ENCODE measurements at places on chromosomes 7 and 10.

GRCh38 chr10:79555354-79556309 lies 4.6 kb downstream of the SFTPA2 start:
- no peak for DNase-seq

DNA sequence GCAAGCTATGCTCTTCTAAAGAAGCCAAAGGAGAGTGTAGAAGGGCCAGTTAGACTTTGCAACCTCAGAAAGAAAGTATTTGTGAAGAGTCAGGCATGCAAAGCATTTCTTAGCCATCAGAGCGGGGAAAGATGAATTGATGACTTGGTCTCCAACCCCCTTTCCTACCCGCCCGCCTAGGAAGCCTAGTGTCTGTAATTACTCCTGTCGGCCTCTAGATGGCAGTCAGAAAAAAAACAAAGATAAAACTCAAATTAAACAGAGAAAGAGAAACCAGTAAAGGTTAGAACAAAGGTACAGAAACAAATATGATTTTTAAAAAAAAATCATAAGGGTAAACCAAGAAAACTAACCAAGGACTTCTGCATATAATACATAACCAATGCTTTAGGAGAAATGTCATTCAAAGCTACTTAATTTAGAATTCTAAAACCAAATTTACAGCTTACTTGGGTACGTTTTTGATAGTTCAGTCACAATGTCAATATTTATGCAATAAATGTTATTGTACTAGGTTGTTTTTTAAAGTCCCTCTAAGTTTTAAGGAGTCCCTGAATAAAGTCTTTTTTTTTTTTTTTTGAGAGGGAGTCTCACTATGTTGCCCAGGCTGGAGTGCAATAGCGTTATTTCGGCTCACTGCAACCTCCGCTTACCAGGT lies 97.6 kb downstream of the LYZL1 start:
- DNase-seq, result no peak

GRCh38 chr10:83986800-83987199 lies 152.5 kb upstream of the GHITM start:
- DNase-seq, result no peak

GRCh38 chr7:51090411-51090810 lies 226.2 kb downstream of the COBL start:
- DNase-seq, result no peak

DNA sequence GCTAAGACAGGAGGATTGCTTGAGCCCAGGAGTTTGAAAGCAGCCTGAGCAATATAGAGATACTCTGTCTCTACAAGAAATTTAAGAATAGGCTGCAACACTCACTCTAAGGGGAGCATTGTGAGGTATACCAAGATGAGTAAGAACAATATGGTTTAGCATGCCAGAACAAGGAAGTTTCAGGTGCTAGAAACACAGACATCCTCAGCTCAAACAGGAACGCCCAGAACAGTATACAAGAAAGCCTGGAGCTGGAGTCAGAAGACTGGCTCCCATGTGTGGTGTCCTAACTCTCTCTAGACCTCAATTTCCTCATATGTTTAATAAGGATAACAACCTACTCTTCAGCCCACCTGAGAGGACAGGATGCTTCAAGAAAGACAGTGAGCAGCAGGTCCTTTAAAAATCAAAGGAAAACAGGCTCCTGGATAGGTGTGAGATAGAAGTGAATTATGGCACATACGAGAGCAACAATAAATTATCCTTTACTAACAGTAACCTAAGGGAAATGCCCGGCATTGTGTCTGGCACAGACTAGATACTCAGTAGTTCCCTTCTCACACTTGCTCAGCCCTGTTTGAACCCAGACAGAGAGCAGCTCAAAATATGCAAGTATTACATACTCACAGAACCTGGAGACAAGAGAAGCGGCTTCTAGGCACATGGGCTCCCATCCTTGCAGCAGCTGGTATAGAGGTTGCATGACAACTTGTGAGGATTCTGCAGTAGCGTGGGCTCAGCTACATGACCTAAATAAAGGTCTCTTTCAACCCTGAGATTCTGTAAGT lies 45.4 kb downstream of the KAT6B start:
- no peak for DNase-seq

GRCh38 chr7:96084881-96085553 lies 236.9 kb downstream of the SLC25A13 start:
- no peak for DNase-seq
